ENCODE measurements at places on chromosomes 1 and 21.

DNA sequence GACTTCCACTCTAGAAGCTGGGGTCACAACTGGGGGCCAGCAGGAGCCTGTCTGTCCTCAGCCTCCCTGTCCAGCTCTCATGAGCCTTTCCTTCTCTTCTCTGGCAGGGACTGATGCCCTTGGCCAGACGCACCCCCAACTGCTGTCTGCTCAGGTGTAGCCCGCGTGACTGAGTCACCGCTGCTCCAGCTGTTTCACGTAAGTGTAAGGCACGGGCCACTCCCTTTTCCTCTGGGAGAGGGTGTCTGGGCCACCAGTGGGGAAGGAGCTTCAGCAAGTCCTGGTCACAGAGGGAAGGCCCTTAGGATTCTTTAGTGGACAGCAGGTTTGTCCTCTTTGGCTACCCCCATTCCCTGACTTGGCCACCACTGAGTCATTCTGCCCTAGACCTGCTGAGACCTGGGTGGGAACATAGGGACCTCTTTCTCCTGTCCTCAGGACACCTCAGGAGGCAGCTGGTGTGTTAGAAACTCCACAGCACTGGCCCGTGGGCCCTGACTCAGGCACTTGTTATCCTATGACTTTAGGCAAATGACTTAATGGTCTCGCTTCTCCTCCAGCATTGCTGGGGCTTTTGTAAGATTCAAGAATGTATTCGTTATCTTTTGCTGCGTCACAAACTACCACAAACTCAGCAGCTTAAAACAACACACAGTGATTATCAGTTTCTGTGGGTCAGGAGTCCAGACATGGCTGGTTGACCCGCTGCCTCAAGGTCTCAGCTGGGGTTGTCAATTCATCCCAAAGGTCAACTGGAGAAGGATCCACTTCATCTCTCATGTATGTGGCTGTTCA is 64.8 kb downstream of the FAM163A start:
- DNase-seq = no peak

- DNase-seq = no peak
Measured at GRCh38 chr1:21857840-21858670, 46.0 kb downstream of the LDLRAD2 start.

DNA sequence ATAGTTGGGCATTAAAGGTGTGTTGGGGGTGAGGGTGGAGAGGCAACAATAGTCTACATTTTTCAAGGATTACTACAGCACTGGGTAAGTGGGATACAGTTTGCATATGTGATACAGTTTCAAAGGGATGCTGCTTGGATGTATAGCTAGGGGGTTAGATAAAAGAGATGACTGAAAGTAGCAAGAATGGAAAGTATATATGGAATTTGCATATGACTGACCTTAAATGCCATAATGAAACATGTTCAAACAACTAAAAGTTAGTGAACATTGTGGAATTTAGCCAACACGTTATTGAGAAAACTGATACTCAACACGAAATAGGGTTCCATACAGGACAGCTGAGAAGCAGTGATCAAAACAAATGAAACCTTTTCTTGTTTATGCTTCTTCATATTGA is 124.8 kb upstream of the CHRM3 start:
- DNase-seq = no peak

GRCh38 chr21:34536311-34536710 is 24.3 kb upstream of the KCNE1 start:
- DNase-seq = no peak

- DNase-seq = no peak
Measured at GRCh38 chr1:3217181-3217641, 148.2 kb downstream of the PRDM16 start.

- no peak for DNase-seq
Measured at GRCh38 chr1:47678464-47678980, 240.7 kb downstream of the FOXD2 start.

All from CD4-positive, alpha-beta T cell treated with Interleukin-17A for 4 hours (primary cell).